ENCODE measurements at places on chromosomes 4 and X.

- DNase-seq: no peak
Measured at GRCh38 chrX:79182616-79183015, 38.1 kb downstream of the GPR174 start.

DNA sequence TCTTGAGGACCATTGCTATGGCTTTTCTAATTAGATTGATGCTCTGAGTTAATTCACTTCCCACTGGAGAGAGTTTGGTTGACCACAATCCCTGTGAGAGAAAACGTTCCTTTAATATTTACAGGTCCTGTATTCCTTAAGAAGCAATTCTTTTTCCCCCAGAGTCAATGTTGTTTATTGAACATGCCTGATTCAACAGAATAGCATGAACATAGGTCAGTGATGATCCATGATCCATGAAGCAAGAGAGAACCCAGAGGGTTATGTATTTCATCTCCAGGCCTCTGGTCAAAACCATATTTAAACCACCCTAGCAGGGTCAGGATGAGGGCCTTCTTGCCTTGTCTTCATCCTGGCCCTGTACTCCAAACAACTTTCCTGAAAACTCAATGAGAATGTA lies 39.4 kb upstream of the EFHC2 start:
- DNase-seq: no peak

DNA sequence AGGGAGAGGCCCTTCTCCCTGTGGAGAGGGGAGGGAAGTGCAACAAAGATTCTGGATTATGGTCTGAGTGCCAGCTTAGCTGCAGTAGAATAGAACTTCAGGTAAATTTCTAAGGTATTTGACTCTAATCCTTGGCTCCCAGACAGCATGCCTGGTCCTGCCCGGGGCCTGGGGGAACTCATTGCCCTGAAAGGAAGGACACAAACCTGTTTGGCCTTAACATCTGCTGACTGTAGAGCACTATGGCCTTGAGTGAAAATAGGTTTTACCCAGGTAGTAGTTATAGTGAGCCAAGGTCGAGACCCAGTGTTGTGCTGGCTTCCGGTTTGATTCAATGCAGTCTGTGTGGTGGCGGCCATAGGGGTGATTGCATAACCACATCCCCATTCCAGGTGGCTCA lies 64.4 kb downstream of the RPS6KA6 start:
- DNase-seq: no peak

DNA sequence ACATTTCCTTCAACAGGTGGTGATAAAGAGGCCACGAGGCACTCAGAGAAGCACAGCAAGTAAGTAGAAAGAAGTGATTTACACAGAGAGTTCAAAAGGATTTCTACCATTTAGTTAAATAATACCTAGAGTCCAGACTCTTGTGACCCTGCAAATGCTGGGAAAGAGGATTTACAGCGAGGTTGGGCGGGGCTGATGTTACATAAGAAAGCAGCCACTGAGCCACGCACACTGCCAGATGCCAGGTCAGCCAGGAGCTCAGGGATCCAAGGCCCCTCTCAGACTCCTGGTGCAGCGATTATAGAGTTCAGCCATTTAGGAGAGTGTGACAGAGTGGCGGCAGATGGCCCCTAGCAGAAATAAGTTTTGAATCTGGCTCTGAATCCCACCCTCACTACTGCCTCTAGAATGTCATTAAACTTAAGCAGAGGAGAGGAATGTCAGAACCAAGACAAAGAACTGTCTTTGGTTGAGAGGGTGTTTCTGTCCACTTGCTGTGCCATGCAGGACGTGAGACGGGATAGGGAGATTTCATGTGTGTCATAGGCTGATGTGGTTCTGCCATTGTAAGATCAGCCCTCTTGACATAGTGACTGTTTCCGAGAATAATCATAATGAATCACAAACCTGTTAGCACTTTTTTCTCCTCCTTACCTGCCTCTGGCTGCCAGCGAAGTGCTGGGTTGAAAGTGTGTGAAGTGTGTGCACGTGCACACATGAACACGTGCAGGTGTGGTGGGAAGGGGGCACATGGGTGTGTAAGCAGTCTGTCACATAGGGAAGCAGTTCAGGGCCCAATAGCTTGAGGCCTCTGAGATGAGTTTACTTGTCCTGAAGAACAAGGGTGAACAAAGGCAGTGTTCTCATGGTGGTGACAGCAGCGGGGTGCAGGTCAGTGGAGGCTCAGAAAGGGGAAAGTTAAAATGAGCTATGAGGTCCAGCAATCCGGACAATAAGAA lies 50.1 kb downstream of the MFAP3L start:
- DNase-seq: no peak

GRCh38 chr4:106893903-106894302 lies 142.2 kb downstream of the DKK2 start:
- no peak for DNase-seq

DNA sequence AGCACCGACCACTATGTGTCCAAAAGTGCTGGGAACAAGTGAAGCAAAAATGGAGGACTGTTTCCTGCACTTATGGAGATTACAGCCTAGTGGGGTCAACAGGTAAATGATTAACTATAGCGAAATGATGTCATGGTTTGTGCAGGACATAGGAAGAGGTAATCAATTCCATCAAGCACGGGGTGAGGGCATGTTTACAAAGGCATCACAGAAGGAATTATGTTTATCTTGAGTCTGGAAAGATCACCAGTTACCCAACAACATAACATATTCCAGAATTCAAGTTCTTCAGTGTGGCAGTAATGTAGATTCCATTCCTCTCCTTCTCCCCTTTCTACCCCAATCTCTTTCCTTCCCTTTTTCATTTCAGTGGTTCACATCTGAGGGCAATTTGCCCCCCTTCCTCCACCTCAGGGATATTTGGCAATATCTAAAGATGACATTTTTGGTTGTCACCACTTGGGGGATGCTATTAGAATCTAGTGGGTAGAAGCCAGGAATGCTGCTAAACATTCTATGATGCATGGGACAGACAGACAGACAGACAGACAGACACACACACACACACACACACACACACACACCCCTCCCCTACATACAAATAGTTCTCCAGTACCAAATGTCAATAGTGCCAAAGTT lies 24.1 kb downstream of the FAM47E start:
- no peak for DNase-seq

All from tongue (tissue), 3 donors.